ENCODE measurements at places on chromosomes 1 and 21.
A peak's percentile ranks its signal among the peaks of the same experiment; 100 is the strongest.

DNA sequence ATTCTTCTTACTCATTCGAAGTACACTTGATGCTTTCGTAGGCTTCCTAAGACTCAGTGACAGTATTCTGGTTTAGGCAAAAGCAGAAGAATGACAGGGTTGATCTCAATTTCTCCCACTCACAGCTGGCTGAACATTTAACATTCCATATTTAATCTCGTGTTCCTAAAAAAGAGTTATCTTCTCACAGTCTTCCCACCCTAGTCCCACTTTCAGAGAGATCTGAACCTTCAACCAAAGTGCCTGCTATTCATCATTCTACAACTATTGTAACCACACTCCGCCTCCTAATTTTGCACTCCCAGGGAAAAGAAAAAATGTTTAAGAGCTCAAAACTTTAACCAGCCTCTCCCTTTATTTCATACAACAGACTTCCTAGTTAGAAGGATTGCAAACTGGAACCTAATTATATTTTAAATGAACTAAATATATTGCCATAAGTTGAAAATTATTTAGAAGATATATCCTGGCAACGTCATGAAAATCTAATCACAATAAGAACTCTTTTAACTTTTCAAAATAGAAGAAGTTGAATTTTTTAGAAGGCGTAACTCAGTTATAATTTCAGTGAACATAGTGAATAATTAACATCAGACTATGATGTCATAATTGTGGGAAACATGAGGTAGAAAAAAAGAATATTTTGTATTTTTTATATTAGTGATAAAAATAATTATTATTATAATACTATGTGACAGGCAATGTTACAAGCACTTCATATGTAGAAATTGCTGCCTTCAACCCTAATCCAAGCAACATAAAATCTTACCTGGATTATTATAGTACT is 540.9 kb upstream of the ADGRL2 start:
- no peak for DNase-seq

GRCh38 chr1:156090840-156091188 is 8.5 kb upstream of the MEX3A start:
- DNase-seq = peak; percentile 75

DNA sequence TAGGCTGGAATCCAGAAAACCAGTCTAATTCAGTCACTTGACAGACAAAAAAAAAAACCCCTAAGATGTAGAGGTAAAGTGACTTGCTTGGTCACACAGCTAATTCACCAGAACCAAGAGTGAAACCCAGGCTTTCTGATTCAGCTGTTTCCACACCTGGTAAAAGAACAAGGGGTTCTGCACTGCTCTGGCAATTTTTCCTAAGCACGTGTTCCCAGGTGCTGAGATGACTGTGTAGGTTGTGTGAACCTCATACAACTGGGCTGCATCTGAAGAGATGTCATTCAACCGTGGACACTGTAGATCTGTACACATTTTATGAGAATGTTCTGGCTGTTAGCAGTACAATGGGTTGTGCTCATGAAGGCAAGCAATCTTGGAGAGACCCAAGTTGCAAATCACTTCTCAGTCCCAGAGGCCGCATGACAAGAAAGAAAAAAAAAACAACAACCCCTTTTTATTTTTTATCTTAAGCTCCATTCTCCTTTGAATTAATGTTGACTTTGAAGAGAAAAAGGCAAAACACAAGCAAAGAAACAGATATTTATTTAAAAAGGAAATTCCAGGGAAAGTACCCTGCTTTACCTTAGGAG is 95.4 kb downstream of the INTS7 start:
- no peak for DNase-seq

- peak; percentile 82 for DNase-seq
These were observed 565 bp downstream of the WLS start for GRCh38 chr1:68231627-68232288.

GRCh38 chr1:27332536-27333281 is 9.1 kb upstream of the SYTL1 start:
- DNase-seq = peak; percentile 45

GRCh38 chr1:38134294-38134755 is 87.7 kb upstream of the POU3F1 start:
- DNase-seq = no peak

DNA sequence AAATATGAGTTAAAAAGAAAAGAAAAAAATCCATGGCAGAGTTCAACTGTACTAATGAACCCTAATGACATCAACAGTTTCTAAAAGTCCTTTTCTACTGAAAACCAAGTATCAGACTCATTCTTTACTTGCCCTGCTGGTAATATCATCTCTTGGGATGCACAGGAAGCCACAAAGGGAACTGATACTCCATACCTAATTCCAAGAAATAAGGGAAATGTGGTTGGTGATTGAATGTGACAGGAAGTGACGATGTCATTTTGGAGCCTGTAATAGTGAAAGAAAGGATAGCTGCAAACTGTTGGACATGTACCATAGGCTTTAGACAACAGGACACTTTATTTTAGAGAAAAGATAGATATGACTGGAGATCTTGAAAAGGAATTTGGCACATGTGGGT is 98.7 kb upstream of the VAV3 start:
- DNase-seq = no peak

- peak; percentile 65 for DNase-seq
These were observed at the start of gene ZNF362 for GRCh38 chr1:33256471-33257206. Gene ZNF362 (plus strand): TSS chr1:33256492. CDS start chr1:33270575, 14,083 bp downstream.

DNA sequence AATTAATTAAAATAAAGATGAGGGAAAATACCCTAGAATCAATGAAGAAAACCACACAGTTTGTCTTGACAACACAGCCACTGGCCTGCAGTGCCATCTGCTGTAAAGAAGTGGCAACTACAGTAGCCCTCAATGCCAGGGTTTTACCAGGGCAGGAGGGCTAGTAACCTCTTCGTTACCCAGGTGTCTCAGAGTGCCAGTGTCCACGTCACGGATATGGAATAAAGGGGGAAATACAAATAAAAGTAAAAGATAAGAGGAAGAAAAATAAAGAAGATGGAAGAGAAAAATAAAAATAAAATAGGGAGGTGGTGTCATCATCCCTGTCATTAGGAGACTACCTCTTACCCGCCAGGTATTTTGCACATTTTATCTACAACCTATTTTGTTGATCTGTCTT is 14.2 kb upstream of the SLC44A3 start:
- peak; percentile 67 for DNase-seq

DNA sequence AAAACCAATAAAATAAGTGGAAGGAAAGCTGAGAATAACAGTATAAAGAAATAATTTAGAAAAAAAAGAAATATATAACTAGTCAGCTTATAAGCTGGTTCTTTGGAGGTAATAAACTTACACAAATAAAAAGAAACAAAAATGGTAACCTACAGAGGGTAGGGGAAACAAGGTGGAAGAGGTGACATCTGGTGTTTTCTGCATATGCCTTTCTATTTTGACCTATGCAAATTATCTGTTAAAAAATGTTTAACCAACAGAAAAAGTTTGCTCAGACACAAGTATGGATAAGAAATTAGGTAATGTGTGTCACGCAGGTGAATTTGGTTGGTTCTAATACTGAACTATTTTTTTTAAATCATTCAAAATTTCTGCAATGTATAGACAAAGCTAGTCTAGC is 53.6 kb upstream of the DMRTA2 start:
- no peak for DNase-seq

- DNase-seq = no peak
These were observed 16.2 kb downstream of the OLFML2B start for GRCh38 chr1:162007466-162007865.

DNA sequence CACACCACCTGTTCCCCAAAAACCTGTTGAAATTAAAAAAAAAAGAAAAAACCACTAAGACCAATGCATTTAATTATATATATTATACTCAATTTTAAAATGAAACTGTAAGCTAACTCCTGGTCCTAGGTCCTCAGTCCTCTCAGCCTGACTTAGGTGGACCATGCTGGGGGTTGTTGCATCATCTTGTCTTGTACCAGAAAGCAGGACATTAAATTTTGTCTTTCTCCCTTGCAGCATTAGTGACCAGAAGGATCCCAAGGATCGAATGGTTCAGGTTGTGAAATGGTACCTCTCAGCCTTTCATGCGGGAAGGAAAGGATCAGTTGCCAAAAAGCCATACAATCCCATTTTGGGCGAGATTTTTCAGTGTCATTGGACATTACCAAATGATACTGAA is 97.6 kb downstream of the NRDC start:
- no peak for DNase-seq
